ENCODE measurements at places on chromosomes 12 and 14. TPM values are rescaled to one million over a fixed set of nuclear protein-coding genes. Genes with fewer than 3 reads are reported as not detected.

DNA sequence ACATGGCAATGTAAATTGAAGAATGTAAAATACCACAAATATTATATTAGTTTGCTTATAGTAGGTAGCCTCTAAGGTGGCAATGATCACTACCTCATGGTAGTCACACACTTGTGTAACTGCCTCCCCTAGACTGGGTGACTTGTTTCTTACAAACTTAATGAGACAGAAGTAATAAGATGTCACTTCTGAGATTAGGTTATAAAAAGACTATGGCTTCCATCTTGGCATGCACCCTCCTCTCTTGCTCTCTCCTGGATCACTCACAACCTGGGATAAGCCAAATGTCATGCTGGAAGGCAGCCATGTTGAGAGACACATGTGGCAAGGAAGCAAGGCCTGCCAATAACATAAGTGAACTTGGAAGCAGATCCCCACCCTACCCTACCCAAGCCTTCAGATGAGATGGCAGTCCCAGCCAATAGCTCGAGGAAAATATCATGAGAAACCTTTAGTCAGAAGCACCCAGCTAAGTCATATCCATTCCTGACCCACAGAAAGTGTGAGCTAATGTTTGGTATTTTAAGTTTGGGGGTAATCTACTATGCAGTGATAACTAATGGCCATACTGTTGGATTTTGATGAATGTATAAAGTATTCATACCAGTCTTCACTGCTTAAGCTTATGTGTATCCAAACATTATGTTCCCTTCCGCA is 43.3 kb downstream of the PPP1R12A start:
- no peak for DNase-seq

- DNase-seq, result no peak
Observed at GRCh38 chr12:3233797-3234196, 156.6 kb downstream of the TSPAN9 start.

The C14orf39 gene
- not detected for total RNA-seq

The NDRG2 gene
- 7.5 TPM for total RNA-seq
